Brain microvascular endothelial cell (primary cell): ENCODE measurements at places on chromosomes 11 and 22.

- no peak for DNase-seq
Observed at GRCh38 chr11:119367661-119368120, 13.8 kb downstream of the USP2 start.

DNA sequence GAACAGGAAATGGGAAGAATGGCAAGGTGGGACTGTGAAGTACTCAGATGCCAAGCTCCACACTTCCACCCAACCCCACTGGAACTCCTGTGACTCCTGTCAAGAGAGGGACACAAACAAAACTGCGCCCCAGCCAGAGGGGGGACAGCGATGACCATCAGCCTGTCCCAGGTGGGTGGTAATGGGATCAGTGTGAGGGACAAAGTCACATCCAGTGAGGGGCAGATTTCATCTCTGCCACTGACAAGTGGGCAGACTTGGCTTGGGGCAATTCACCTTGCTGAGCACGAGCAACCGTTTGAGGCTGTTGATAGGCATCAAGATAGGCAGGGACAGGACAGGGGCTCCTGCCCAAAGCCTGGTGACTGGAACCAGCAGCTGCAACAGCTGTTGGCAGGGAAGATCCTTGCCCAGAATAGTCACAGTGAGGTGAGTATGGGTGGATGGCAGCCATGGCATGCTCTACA is 105.4 kb upstream of the PITPNB start:
- DNase-seq, result no peak

DNA sequence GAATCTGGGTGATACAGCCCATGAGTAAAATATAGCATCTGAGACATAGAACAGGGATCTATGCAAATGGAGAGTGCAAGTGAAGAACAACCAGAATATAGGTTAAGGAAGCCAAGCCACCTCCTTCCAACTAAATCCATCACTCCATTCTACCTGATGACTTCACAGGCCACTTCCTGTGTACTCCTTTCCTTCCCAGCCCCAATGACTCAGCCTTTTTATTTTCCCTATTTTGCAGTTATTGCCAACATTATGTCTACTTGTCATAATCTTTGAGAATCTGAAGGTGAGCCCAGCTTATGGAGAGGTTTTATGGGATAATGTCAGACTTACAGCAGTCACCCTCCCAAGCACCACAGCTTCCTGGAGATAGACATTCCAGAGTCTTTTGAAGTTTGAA is 1.4 kb upstream of the OR52M1 start:
- no peak for DNase-seq

DNA sequence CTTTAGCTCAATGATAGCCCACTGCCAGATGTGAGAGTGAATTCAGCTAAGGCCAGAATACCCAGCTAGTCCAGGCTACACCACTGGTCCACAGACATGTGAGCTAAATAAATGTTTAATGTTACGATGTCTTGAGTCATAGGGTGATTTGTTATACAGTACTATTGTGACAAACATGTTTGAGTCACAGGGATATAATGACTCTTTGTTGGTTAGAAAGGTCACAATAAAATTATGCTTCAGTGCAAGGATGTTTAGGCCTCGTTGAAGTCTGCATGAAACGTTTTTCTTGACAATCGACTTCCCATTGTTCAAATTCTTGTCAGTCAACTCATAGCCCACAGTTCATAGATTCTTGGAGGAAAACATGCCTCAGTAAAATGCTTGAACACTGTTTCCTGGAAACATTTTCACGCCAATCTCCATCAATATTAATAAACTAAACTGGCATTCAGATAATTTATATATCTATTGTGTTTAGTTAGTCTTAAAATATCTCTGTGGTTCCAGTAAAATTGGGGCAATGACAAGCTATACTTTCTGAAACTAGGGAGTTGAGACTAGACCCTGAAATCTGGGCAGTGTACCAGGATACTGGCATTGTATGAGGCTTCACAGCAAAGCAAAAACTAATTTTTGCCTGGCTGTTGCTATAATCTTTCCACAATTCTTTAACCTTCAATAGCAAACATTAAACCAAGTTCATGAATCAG is 650.8 kb upstream of the KIRREL3 start:
- DNase-seq, result peak; percentile 55

DNA sequence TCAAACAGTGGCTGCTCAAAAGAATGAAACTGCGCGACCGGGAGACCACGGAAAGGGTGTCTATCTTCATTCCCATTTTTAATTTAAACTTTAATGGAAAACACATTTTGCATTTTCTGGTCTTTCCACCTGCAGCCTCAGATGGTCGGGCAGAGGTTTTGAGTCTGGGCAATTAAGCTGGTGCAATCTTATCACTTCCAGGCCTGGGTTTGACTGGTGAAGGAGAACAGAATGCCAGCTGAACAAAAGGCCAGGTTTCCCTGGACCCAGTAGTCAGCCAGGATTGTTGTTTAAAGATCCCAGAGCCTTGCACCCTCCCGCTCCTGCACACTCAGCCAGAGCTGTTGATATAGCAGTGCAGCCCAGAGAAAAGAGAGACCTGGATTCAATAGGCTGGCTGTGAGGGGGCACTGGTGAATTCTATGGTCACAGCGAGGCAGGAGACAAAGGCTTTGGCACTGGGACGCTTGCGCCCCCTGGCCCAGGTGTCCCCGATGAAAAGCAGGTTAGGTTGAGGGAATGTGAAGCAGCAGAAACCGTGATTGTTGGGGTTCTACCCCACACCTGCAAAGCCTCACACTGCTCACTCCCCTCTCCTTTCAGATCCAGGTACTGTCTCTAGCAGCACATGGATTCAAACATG is 83.6 kb downstream of the FLI1 start:
- no peak for DNase-seq

DNA sequence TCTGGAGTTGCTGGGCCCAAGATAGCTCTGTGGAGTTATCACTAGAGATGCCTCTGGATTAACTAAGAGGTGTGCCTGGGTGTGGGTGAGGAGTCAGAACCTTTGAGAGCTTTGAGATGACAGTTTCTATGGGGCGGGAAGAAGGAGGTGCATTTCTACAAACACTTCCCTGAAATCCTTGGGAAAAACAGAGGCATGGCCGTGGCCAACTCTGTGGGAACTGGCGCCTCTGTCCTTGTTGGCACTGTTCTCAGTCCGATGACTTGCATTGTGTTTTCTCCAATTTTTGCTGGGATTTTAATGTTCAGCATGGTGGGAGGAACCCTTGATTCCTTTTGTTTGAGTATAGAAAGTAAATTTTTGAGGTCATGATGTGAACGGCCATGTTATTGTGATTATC is 115.8 kb upstream of the PARVA start:
- no peak for DNase-seq
